Activated T-helper 1 cell treated with Interleukin-2 at 50 U/mL for 16 hours (primary cell): ENCODE measurements at places on chromosomes 7 and 10.

DNA sequence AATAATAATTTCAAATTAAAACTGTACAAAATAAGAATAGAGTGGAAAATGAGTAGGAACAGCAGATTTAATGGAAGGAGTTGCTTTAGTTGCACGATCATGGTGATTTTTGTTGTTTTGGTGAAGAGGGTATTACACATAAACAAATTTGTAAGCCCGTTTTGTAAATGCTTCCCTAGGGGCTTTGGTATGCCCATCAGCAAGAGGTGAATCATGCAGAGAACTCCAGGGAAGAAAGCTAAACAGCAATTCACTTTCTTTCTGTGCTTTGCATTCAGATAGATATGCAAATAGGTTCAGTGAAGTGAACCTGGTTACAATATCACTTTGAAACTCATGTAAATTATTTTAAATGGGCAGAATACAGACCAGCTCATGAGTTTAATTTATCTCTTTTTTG lies 422.2 kb upstream of the MTPN start:
- DNase-seq, result no peak

GRCh38 chr10:100158044-100158805 lies 27.6 kb downstream of the ERLIN1 start:
- DNase-seq, result no peak

DNA sequence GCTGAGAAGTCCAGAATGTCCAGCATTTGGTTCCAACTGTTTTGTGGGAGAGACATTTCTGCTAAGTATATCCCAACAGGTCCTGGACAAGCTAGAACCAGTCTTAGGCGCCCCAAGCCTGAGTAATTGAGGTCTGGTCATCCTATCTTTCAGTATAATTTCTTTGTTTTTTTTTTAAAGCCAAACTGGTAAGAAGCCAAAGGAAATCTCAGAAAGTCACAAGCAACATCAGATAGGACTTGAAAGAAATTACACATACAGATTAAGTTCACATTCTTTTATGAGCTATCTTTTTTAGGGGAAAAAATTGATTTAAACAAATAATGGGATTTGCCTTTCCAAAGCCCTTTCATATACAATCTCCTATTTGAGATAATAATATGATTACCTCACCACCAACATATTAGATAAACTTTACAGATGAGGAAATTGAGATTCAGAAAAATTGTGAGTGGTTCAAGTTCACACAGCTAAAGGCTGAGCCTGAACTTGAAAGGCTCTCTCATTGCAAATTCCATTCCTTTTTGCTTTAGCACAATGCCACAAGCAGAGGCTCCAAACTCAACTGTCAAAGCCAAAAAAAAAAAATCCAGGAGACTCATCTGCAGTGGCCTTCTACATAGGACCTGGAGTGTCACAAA lies 15.0 kb downstream of the PDLIM1 start:
- DNase-seq, result no peak

DNA sequence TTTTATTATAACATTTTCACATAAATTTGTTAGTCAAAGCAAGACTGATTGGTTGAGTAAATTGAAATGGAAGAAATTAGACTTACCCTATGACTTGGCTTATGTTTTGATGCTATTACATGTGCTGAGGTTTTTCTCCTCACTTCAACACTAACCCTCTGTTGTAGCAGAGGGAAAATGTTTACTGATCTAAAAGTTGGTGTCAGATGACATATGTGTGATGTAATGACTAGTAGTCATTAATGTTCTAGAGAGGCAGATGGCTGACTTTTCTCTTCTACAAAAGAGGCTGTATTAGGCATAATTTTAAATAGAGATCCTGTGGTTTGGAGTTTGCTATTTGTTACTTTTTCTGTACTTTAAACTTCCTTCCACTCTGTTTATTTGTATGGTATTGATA lies 266.0 kb downstream of the BBS9 start:
- no peak for DNase-seq

DNA sequence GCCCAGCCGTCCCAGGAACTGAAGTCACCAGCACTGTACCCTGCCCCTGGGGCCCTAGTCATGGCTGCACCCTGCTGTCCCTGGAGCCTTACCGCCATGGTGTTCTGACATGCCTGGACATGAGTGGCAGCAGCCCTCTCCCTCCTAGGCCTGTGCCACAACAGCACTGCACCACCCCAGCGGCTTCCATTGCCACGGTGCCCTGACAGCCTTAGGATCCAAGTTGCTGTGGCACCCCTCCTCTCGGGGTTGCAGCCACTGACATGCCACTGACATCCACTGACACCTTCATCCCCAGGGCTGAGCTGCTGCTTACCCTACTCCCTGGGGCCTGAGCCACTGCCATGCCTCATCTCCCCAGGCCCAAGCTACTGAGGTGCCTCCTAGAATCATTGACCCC lies 39.6 kb upstream of the SHH start:
- DNase-seq, result no peak

- no peak for DNase-seq
These were observed 14.6 kb upstream of the RPEL1 start for GRCh38 chr10:103231047-103231551.

DNA sequence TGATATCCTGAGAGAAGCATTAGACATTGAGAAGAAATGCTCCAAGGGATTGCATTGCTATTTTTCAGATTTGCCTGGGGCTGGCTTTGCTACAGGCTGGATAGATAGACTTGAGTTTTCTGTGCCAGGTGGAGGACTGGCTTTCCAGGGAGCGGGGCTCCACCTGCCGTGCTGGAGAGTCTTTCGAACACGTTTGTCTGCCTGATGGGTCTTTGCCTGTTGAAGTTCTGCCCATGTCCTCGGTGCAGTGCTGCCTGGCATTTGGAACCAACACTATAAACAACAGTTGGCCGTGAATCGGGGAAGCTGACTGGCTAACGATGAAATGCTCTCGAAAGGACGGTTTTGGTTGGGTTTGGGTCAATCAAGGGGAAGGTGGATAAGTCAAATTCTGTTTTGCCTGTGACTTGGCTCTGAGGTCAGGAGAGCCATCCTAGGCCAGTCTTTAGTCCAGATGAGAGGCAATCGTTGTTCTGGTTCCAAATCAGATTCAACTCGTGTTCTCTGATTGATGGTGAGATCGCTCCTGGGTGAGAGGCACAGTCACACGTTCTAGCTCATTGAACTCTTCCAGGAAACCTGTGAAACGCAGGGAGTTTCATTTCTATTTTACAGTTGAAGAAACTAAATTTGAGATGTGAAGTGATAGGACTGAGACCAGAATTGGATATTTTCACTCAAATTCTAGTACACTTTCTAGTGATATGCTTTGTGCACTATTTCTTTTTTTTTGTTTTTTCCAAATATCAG lies 599.0 kb downstream of the TYW1 start:
- DNase-seq, result no peak

DNA sequence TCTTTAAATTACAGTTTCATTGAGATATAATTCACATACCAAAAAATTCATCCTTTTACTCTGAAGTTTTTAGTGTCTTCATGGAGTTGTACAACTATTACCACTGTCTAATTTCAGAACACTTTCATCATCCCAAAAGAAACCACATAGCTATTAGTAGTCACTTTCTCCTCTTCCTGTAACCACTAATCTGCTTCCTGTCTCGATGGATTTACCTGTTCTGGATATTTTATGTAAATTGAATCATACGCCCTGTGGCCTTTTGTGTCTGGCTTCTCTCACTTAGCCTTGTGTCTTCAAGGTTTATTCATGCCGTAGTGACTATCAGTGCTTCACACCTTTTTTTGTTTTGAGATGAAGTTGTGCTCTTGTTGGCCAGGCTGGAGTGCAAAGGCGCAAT lies 135.5 kb downstream of the DOCK1 start:
- DNase-seq, result no peak

DNA sequence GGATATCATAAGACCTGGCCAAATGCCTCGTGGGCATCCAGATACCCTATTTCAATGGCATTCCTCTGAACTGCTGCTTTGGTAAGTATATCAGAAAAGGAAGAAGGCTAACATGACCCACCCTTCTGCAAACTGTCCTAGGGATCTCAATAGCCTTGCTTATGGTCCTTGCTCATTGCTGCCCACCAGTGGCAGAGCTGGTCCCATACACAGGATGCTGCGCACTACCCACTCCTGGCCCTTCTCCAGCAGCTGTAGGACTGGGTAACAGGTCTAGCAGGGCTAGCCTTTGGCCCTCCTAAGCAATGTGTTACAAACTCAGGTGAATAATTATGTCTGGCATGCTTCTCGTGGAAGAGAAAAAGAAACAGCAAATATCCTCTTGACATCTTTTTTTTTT lies 72.5 kb downstream of the C10orf90 start:
- DNase-seq, result no peak
